ENCODE measurements at places on chromosomes 6 and 20.

DNA sequence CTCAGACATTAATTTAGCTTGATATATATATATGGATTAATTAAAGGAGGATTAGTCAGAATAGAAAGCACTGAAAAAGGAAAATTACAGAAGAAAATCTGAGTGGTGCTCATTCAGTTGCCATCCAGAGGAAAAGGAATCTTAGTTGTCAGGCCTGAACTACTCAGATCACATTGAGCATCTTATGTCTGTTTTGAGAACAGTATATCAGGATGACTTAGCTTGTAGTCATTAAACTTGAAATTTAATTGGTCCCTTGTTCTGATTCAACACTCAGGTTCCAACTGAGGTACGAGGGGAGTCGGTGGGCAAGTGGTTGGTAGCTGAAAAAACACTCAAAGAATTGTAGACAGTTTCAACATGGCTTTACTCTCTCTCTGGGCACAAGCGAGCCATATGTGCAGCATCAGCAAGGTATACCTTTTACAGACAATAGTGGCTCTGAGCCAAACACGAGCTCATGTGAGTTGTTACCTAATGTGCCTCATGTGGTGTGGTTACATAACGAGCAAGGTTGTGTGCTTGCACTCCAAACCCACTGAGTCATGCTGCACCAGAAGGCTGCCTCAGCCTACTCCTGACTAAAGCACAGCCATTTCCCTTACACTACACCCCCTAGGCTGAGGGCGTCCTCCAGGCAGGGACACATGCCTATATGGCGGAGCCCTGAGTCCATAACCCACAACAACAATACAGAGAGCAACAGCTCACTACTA, 73.0 kb upstream of the HMGN3 start:
- no peak for DNase-seq

- DNase-seq = no peak
These were observed 937.4 kb upstream of the GJE1 start for GRCh38 chr6:141195251-141195832.

DNA sequence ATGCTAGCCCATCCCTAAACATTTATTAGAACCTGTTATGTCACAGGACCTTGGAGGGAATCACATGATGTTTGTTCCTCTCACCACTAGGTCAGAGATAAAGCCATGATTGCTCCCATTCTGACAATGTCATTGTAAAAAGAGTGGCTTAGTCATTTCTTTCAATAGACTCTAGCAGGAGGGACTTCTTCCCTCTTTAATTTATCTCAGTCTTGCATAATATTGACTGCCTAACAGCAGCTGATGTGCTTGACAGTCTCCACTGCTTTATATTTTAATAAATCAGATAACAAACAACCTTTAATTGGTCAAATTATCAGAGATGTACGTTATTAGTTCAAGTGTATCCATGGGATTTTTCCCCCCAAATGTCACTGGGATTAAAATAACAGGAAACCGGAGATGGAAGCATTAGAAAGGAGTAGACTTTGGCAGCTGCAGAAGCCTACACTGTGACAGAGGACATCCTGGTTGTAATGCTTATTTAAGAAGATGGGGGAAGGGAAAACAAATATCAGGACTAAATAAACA, 39.6 kb downstream of the LAMA4 start:
- DNase-seq = no peak

DNA sequence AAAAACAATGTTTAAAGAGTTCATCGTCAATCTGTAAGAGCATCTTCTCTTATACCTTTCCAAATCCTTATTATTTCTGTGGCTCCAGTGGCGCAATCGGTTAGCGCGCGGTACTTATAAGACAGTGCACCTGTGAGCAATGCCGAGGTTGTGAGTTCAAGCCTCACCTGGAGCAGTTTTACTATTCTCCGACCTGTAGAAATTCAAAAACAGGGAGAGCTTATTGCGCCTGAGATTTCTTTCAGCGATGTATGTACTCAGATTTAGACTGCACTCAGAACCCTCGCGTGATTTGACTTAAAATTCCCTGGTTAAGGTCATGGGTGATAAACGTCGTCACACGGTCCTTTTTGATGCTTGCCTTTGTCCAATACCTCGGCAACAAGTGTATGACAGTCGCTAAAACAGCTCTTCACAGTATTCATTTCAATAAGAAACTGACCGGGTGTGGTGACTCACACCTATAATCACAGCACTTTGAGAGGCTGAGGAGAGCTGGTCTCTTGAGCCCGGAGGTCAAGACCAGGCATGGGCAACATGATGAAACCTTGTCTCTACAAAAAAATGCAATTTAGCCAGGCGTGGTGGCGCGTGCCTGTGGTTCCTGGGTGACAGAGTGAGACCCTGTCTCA, 11.9 kb downstream of the GPX5 start:
- DNase-seq = no peak

- no peak for DNase-seq
These were observed 40.7 kb downstream of the PYGB start for GRCh38 chr20:25288291-25289181.

DNA sequence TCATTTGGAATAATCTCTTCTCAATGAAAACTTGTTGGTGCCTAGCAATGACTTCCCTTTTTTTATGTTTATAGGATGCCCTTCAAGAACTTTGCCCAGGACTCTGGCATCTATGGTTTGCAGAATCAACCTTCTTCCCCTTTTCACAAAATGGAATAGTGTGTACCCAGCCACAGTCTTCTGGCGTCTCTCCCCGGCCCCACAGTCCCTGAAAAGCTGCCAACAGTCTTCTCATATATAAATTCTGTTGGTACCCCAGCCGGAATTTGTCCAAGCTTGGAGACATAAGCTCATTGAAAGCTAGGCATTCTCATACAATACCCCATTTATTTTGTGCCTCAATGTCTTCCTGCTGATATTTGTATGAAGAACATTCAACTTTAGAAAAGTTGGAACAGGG, 26.4 kb upstream of the MCM3 start:
- no peak for DNase-seq

- DNase-seq = no peak
These were observed 27.9 kb upstream of the DSP start for GRCh38 chr6:7513529-7513928.

DNA sequence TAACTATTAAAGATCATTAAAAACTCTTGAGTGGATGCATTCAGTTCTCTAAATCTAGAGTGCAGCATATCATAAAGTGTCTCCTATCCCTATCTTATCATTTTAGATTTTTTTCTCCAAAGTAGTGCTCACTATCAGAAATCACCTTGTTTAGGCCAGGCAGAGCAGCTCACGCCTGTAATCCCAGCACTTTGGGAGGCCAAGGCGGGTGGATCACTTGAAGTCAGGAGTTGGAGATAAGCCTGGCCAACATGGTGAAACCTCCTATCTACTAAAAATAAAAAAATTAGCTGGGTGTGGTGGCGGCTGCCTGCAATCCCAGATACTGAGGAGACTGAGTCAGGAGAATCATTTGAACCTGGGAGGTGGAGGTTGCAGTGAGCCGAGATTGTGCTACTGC, 368.9 kb downstream of the PRKN start:
- no peak for DNase-seq

DNA sequence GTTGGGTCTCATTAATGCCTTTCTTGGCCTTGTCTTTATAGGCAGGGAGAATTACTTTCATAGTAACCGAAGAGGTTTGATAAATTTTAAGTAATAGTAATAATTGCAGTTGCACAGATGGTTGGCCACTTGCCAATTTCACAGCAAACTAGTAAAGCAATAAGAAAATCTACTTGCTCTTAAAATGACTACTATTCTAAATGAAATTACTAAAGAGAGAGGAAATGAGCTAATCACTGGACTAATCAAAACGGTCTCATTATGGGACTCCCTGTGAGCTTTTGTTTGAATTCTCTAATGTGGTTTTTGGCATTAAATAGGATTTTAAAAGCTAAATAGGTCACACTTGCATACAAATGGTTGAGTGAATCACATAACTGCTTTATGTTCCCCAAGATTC, 227.4 kb upstream of the PLN start:
- no peak for DNase-seq

GRCh38 chr20:50913690-50914375, 17.4 kb downstream of the ADNP start:
- DNase-seq = peak; percentile 70

DNA sequence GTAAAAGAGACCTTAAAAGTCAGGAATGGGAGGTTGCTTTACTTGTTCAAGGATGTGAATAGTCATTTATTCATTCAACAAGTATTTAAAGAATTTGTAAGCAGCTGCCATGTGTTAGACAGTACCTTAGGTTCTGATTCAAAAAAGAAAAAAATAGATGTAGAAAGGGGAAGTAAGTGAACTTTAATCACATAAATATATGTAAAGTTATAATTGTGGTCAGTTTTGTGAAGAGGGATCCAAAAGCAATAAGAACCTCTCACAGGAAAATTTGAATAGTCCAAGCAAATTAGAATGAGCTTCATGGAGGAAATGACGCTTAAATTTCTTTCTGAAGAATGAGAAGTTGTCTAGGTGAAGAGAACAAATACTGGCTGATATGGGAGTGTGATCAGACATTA, 596.1 kb upstream of the CITED2 start:
- DNase-seq = no peak

DNA sequence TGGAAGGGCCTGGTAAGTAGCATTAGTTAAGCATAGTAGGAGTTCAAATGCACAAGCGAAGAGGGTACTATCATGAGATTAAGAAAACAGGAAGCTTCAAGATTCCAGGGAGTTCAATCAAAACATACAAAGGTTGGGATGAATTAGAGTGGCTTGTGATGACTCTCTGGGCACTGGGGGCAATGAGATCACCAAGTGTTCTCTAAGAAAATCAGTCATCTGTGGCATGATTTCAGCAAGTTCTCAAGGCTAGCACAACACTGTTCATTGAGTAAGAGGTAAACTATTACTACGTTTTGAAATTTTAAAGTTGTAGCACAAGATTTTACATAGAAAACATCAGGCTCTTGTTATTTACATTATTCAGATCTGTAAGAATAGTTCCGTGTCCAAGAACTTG, 139.7 kb upstream of the FLRT3 start:
- no peak for DNase-seq

GRCh38 chr6:144481527-144481926, 196.4 kb downstream of the UTRN start:
- no peak for DNase-seq

GRCh38 chr20:36202891-36203338, 33.4 kb upstream of the AAR2 start:
- DNase-seq = peak; percentile 16

DNA sequence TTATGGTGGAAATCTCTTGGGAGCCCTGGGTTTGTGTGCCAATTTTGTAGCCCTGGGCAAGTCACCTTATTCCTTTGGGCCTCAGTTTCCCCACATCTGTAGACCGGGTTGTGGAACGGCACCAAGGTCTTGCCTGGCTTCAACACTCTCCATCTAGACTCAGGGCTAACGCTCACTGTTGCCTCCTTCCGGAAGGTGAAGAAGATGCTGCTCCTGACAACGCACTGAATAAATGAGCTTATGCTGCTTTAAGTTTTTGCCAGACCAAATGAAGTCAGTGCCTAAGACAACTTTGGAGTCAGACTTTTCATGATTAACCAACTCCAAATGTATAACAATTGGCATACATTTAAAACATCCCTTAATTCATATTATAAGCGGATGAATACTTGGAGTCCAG, 53.1 kb downstream of the PSMG4 start:
- no peak for DNase-seq

- no peak for DNase-seq
These were observed 199.9 kb downstream of the CD83 start for GRCh38 chr6:14317387-14317970.

DNA sequence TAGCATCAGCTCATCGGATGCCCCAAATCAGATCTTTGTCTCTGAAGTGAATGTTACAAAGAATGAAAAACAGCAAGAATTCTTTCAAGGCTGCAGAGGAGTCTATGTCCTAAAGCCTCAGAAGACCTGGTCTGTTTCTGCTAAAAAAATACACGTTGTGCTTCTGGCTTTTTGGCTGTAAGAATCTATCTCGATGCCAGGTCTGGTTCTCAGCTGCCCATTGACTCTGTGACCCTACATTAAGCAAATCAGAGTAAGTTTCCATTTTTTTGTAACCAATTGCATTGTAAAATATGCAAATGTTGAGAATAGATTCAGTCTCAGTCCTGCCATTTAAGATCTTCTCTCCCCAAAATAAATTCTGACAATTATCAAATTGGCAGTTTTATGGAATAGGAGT, 705.4 kb downstream of the RFPL4B start:
- DNase-seq = no peak

DNA sequence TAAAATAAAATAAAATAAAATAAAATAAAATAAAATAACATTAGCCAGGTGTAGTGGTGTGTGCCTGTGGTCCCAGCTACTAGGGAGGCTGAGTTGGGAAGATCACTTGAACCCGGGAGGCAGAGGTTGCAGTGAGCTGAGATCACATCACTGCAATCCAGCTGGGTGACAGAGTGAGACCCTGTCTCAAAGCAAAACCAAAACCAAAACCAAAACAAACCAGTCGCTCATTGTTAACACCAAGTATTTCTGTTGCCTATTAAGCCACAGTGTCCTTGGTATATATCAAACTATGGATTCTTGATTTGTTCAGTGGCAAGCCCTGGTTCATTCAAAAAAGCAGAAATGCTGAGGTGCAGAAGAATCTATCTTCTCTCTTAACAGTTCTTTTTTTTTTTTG, 65.7 kb downstream of the PYGB start:
- DNase-seq = no peak

GRCh38 chr6:36809941-36810803, 29.1 kb downstream of the CPNE5 start:
- DNase-seq = no peak

DNA sequence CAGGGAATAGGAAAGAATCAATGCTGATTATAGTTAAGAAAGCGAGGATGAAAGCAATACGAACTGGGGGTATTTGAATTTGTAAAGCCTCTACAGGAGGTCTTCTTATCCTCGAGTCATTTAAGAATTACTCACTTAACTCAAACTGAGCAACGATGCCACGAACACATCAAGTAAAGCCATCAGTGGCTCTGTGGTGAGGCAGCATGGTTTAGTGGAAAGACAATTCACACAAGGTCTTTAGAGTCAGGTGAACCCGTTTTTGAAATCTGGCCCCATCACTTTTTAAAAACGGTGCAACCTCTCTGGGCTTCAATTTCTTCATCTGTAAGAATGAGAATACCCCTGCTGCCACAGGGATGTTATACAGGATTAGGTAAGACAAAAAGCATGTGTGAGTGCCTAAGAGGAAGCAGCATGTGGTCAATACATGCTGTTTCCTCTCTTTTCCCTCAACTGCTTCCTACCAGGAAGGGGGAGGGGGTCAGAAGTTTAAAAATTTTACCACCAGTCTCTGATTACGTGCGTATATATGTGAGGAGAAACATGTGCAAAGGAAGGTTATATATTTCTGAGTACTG, 162.0 kb downstream of the BTBD9 start:
- DNase-seq = no peak
